ENCODE measurements at places on chromosomes 11 and 22.

GRCh38 chr11:132111316-132111715, 740.9 kb downstream of the NTM start:
- no peak for DNase-seq

GRCh38 chr11:12118949-12119348, 8.6 kb downstream of the MICAL2 start:
- DNase-seq: no peak

DNA sequence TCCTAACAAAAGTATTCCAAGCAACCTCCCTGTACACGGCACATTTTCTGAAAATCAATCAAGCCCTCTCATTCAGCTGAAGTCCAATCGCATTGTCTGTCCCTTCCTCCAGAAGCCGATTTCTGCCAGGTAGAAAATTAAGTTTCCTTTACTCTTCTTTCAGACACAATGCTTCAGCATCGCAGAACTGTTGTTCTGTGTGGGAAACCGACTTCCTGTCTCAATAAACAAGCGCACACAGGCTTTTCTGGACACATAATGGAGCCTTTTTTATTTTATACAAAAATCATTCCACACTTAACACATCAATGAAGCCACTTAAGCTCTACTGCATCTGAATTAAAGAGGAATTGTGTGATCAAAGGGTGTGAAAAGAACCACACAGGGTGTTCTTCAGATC, 75.6 kb downstream of the BLID start:
- DNase-seq: no peak

DNA sequence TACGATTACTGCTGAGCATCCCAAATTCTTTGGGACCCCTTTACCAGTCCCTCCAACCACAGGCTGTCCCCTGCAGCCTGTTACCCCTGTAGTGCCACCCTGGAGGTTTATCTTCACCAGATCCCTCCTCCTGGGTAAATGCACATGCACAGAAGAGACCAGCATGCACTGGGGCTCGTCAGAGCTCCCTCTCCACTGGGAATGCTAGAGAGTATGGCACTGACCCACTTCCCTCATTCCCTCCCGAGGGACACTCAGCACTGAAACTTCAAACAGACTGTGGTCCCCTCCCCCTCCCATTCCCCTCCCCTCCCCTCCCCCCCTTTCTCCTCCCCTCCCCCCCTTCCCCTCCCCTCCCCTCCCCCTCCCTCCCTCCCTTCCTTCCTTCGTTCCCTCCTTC, 49.1 kb downstream of the C11orf91 start:
- DNase-seq: no peak

DNA sequence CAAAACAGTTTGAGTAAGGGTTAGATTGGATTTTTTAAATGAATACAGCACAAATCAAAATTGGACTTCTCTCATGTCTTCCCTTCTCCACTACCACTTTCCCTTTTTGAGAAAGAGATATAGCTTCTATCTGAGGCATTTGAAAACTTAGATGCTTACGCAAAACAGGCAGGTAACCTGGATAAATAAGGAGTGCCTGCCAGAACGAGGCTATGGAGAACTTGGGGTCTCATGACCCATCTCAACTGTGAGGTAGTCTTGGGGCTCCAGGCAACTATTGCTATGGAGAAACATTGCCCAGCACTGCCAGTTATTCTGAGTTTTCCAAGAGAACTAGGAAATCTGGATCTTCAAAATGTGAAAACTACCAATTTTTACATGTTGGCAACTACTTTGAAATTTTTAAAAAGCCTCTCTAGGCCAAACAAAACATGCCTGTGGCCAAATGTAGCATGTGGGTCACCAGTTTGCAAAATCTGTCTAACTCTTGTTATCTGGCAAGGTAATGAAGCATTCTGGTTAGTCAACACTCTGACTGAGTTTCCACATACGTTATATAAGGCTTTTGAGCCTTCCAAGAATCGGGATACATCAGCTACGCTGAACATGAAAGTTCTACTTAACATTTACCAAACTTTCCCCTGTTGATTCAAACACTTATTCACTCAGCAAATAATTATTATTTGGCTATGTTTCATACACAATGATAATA, 752.7 kb downstream of the KCNA4 start:
- no peak for DNase-seq

DNA sequence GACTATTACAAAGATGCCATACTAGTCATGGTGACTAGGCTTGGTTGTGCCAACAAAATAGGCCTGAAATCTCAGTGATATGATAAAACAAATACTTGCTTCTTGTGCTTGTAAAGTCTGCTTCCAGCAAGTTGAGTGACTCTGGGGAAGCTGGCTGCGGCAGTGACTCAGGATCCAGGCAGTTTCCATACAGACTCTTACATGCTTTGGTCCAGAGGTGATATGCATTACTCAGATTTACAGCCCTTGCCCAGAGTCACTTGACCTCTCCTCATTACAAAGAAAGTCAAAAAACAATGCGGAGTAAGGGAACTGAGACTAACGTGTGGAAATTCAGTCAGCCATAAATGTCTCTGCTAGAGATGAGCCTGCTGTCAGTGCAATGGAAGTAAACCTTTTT, 387.5 kb downstream of the KCNA4 start:
- DNase-seq: no peak

DNA sequence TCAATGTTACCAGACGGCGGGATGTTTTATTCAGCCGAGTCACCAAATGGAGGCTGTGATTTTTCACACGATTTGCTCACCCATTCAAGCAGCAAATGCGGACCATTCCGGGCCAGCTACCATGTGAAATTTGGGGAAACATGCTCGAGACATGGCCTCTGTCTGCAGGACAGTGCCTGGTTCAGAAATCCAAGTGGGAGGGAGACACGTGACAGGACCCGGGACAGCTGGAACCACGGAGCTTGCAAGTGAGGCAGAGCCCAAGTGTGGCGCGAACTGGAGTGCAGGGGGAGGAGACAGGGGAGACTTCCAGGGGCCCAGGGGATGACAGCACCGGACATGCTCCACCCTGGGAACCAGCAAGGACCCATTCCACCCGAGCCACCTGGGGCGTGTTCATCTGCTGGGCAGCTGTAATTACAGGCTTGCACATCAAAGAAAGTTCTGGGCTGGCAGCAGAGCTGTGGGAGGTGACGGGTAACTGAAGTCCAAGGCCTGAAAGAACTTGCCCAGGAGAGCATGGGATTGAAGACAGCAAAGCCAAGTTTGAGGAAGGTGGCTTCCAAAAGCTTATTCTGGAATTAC, 16.5 kb downstream of the CERK start:
- DNase-seq: no peak

DNA sequence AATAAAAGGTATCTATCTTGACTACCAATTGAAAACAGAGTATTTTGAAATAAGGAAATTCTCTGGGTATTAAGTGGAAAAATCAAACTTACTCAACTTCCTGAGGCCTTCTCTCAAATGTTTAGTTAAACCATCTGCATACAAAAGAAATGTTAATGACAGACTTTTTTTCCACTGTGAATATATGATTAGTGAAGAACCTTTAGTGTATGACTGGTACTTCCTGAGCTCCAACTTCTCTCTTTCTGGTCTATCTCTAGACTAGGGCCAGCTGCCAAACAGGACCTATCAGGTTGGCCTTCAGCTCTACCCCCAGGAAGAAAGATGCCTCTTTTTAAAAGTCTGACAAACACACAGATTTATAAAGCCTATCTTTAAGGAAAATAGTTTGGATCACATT, 68.8 kb upstream of the SCUBE2 start:
- no peak for DNase-seq
